ENCODE measurements at places on chromosomes 7 and 10. TPM values are rescaled to one million over a fixed set of nuclear protein-coding genes. Genes with fewer than 3 reads are reported as not detected.

- no peak for DNase-seq
Observed at GRCh38 chr7:148153616-148154284, 436.8 kb upstream of the C7orf33 start.

- no peak for DNase-seq
Observed at GRCh38 chr7:125126376-125126775, 196.8 kb upstream of the POT1 start.

GRCh38 chr7:47610506-47611044, 28.7 kb upstream of the TNS3 start:
- DNase-seq = peak; percentile 47

- no peak for DNase-seq
Observed at GRCh38 chr10:98589691-98590090, 143.0 kb upstream of the HPS1 start.

GRCh38 chr10:34037499-34037898, 703.0 kb upstream of the NRP1 start:
- DNase-seq = no peak

GRCh38 chr7:120966961-120967360, 16.4 kb downstream of the ING3 start:
- no peak for DNase-seq

KCP gene
- 2.7 TPM for polyA plus RNA-seq

OPN1SW gene
- polyA plus RNA-seq = 0.13 TPM

All from small intestine (tissue), 16 donors.